ENCODE measurements at places on chromosomes 7 and 10.

- DNase-seq: no peak
Observed at GRCh38 chr7:37714606-37715005, 31.0 kb downstream of the GPR141 start.

GRCh38 chr10:74924251-74924963, 98.0 kb downstream of the KAT6B start:
- peak; percentile 88 for DNase-seq

- DNase-seq: no peak
Observed at GRCh38 chr7:2225336-2225735, 7.4 kb downstream of the MAD1L1 start.

DNA sequence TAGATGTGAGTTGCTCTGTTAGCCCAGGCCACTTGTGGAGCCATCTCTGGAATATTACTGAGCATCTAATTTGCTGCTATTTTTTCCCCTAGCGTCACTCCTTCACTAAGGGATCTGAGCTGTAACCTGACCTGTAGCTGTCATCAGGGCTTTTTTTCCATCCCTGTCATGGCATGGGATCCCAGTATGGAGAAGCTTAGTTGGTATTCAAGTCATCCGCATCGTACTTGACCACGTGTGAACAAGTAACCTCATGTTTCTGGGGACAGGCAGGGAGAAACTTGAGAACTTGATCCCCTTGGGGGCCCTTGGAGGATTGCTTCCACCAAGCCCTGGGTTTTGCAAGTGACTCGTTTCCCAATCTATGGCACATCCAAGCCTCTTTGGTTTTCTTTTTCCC, 474.4 kb upstream of the GALNT17 start:
- DNase-seq: no peak

GRCh38 chr10:49784681-49785080, 22.6 kb upstream of the OGDHL start:
- no peak for DNase-seq

- no peak for DNase-seq
Observed at GRCh38 chr7:108287857-108288256, 157.7 kb upstream of the LAMB4 start.

- DNase-seq: no peak
Observed at GRCh38 chr7:129940329-129940728, 12.4 kb downstream of the UBE2H start.

- no peak for DNase-seq
Observed at GRCh38 chr10:101308051-101308450, 45.9 kb upstream of the BTRC start.

GRCh38 chr7:155455776-155456737, 1.9 kb upstream of the EN2 start:
- no peak for DNase-seq

DNA sequence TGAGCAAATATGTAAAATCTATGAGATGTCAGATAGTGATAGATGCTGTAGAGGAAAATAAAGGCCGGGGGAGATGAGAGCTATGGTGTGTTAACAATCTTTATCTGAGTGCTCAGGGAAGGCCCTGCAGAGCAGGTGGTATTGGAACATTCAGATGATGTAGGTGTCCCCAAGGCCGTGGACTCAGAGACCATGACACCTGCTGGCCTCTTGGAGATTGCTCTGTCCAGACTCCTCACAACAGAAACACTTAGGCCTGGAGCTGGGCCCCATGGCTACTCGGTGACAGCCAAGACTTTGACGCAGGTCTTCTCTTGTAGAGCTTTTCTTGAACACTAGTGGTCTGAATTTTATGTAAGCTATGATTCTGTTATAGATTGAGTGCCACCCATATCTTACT, 13.3 kb downstream of the AKR1E2 start:
- DNase-seq: no peak

DNA sequence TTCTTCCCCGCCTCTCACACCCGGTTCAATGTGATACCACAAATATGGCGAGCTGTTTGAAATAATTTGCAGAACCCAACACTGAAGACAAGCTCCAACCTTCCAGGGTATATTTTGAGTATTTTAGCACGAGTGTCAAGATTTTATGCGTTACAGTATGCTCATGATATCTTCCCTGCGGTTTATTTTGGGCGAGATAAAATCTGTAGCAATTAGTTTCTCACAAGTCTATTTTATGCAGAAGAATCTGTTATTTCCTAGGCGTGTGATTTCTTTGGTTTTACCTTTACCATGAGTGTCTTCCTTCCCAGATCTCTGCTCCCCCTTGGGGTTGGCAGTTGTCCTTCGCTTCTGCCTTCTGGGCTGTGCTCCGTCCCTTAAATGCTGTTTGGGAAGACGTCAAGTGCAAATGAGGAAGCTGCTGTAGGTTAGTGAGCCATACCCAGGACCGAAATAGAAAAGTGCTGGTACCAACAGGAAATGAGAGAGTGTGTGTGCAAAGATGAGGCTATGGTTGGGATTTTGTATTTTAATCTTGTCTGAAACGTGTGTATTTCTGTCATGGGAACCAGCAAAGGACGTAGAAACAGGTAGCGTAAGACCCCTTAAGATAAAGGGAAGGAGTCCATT, 299.8 kb downstream of the KLF6 start:
- DNase-seq: no peak

GRCh38 chr10:86372784-86373239, 6.2 kb upstream of the GRID1 start:
- no peak for DNase-seq

GRCh38 chr10:4483811-4484210, 342.2 kb upstream of the AKR1E2 start:
- no peak for DNase-seq

DNA sequence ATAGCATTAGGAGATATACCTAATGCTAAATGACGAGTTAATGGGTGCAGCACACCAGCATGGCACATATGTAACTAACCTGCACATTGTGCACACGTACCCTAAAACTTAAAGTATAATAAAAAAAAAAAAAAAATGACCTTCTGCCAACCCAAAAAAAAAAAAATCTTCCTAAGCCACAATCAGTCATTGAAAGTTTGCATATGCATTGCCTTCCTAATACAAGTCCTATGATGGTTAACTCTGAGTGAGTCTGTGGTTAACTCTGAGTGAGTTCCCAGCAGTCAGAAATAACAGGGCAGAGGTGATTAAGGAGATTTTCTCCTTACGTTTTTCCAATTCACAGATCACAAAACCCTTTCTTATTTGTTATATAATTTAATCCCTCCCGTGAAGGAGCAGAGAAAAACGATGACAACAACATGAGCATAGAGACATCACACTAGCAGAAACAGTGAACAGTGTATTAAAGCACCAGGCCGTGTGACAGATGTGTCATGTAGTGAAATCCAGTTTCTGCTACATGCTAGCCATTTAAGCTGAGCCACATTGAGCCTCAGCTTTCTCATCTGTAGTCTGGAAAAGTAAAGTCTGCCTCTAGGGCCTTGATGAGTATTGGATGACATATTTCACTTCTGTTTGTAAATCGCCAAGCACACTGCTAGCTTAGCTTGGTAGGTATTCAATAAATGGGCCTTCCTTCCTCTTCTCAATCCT, 7.4 kb upstream of the RNF148 start:
- DNase-seq: no peak

- no peak for DNase-seq
Observed at GRCh38 chr10:6201516-6201975, 1.2 kb upstream of the PFKFB3 start.

GRCh38 chr7:18828994-18829857, 288.2 kb downstream of the TWIST1 start:
- no peak for DNase-seq

GRCh38 chr7:115984105-115984504, 46.5 kb downstream of the TFEC start:
- peak; percentile 4 for DNase-seq

DNA sequence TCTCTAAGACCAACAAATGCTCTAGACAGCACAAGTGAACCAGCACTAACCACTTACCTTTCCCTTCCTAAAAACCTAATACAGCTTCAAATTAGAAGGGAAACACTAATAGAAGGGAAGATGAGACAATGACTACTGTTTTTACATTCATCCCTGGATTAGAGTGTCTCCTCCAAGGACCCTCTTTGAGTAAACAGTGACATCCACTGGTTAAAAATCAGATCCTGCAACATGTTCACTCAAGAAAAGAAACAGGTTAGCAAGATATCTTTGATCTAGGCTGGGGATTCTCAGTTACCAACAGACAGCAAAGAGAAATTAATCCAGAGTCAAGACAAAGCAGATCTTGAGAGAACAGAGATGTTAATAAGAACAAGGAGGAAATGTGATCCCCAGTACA, 177.7 kb upstream of the GHITM start:
- DNase-seq: no peak

- no peak for DNase-seq
Observed at GRCh38 chr7:95688931-95689495, 83.3 kb upstream of the DYNC1I1 start.

DNA sequence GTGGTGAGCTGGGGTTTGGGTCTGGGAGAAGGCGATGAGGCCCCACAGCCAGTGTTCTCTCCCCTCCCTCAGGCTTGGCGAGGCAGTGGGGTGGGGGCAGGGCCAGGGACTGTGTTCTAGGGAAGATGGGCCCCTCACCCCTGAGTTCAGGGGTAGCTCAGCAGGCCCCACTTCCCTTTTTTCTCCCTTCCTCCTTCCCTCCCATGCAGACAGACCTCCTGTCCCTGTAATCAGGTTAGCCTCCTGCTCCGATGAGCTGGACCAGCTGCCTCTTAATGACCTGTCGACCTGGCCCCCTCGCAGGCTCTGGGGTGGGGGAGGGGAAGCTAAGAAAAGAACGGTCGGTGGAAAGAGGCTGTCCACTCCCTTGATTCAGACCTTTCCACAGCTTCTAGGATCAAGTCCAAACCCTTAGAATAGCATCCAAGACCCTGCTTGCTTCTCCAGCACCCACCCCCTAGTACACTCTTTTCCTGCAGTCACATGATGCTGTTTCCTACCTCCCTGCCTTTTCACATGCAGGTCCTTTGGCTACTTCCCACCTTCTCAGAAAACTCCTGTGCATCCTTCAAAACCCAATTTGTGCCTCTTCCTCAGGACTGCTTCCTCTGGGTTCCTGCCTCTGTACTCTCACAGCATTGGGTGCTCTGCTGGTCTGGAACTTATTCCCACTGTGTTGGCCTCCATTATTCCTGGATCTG, 64.1 kb downstream of the ZMIZ1 start:
- DNase-seq: no peak

GRCh38 chr7:148884049-148884298, at the start of gene EZH2:
TSS of gene EZH2 (minus strand) at chr7:148884291. CDS start at chr7:148847298, 36,993 bp downstream.
- DNase-seq: no peak

- DNase-seq: no peak
Observed at GRCh38 chr7:3277604-3278572, 23.2 kb upstream of the SDK1 start.

GRCh38 chr7:103474956-103475355, 28.9 kb upstream of the SLC26A5 start:
- no peak for DNase-seq

All from non-pigmented ciliary epithelial cell (primary cell).